ENCODE measurements at places on chromosomes 12 and 14.

DNA sequence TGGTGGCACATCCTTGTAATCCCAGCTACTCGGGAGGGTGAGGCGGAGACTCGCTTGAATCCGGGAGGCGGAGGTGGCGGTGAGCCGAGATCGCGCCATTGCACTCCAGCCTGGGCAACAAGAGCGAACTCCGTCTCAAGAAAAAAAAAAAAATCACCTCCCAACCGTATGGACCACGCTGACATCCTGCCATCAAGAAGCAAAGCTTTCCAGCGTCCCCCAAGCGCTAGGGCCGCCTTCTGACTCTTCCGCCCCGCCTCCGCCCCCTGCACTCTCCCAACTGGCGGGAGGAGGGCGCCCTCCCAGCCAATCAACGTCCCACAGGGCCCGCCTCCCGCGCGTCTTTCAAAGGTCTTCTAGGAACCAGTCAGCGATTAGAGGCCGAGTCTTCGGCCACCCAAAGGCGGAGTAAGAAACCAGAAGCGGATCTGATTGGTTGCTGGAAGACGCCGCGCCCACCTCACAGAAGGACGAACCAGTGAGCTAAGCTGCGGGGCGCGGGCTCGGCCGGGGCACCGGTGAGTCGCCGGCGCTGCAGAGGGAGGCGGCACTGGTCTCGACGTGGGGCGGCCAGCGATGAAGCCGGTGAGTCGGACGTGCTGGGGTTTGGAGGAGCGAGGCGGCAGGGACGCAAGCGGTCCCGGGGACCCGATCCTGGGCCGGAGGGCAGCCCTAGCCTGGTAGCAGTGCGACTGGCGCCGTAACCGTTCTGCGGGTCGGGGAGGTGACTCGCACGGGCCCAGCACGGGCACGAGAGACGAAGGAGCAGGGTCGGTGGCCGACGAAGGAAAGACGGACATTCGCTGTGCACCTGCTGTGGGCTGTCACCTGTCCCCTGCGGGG lies at the start of gene CDKN3:
Gene CDKN3, plus strand, starts transcription at position 515 of the 843 bp plus-strand sequence. Its CDS starts 62 bp downstream, at position 577.
- DNase-seq = peak; percentile 92

- DNase-seq = no peak
Observed at GRCh38 chr12:31528095-31528494, 62.8 kb downstream of the DENND5B start.

GRCh38 chr12:94297096-94297699 lies 148.8 kb downstream of the PLXNC1 start:
- DNase-seq = no peak

- no peak for DNase-seq
Observed at GRCh38 chr12:52525661-52526499, 5.7 kb upstream of the KRT5 start.

DNA sequence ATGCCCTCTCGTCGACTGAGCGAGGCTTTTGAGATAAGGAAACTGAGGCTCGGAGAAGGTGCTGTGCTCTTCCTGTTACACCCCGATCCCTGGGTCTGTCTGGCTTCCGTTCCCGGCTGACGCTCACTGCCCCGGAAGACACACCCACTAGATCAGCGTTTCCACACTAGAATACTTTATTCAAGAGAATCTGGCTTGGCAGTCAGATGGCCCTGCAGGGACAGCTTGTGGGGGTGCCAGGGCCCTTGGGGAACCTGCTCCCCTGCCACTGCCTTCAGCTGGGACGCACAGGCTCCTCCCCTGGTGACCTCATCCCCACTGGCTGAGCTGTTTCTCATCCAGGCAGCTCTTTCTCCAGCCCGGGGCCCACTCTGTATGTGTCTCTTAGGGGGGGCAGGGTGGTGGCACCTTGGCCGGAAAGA lies 13.7 kb downstream of the PGF start:
- DNase-seq = no peak

GRCh38 chr12:120078868-120079267 lies 37.7 kb downstream of the RAB35 start:
- no peak for DNase-seq

GRCh38 chr12:50041962-50042361 lies 15.4 kb upstream of the ASIC1 start:
- no peak for DNase-seq

GRCh38 chr12:2793561-2793960 lies 1.2 kb upstream of the FKBP4 start:
- no peak for DNase-seq

- DNase-seq = no peak
Observed at GRCh38 chr14:68755016-68755353, 37.9 kb downstream of the ZFP36L1 start.

GRCh38 chr12:10661338-10661737 lies 12.5 kb downstream of the STYK1 start:
- no peak for DNase-seq

GRCh38 chr12:13661005-13661887 lies 320.2 kb downstream of the GRIN2B start:
- DNase-seq = no peak

- no peak for DNase-seq
Observed at GRCh38 chr12:54641554-54641953, 6.6 kb downstream of the DCD start.

DNA sequence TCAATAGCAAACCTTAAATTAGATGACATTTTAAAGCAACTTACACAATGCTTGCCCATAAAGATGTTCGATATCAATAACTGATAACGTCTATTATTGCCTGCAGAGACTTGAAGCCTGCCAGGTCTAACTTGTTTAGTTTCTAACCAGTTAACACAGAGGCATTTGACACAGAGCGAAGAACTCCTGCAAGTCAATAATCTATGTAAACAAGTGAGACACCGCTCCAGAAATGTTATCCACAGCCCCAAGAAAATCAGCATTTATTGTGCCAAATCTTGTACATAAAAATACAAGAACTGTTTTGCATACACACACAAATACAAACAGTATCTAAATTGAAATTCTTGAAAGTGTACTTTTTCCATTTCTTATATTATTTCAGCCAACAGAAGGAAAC lies 236.0 kb upstream of the DIO3 start:
- no peak for DNase-seq

DNA sequence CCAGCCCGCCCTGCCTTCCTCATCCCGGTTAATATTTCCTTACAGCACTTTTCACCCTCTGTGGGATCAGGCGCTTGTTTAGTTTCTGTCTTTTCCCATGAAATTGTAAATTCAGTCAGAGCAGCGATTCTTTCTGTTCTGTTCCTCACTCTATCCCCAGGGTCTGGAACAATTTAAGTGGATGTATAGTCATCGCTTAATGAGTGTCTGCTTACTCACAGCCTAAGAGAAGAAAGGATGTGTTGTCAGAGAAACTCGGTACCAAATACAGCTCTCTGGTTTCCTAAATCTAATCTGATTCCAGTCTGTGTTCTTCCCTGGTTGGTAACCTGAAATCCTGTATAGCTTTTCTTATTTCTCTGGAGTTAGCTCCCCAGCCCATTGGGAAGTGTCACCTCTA lies 44.9 kb downstream of the FOS start:
- no peak for DNase-seq

- no peak for DNase-seq
Observed at GRCh38 chr14:53354336-53354735, 201.2 kb upstream of the DDHD1 start.

Data from esophagus squamous epithelium (tissue), 5 donors.